ENCODE measurements at places on chromosomes 2 and 18.

DNA sequence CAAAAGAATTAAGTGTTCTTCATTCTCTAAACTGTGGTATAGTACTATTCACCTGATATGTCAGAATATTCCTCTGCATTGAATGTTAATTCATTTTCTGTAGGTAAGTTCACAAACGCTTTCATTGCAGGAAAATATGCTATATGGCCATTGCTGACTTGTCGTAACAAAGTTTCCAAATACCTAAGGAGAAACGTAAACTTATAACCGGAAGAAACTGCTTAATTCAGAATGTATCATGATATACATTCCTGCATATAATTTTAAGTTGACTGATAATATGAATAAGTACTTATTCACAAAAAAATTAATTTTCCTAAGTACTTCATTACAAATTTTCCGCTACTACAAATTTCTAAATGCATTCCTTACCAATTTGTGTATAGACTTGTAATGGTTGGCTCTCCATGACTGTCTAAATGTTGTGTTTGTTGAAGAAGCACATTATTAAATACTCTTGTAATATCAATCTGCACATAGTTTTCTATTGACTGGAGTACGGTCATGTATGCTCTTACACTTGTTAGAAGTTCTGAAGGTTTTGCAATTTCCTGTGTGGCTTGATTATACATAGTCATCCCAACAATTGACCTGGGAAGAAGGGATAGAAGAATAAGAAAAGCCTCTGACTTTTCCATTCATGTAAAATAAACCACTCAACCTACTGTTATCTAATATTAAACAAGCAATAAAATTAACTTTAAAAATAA, 85.4 kb downstream of the NCKAP1 start:
- DNase-seq = no peak

GRCh38 chr2:115036818-115037217, 594.4 kb downstream of the DPP10 start:
- no peak for DNase-seq

DNA sequence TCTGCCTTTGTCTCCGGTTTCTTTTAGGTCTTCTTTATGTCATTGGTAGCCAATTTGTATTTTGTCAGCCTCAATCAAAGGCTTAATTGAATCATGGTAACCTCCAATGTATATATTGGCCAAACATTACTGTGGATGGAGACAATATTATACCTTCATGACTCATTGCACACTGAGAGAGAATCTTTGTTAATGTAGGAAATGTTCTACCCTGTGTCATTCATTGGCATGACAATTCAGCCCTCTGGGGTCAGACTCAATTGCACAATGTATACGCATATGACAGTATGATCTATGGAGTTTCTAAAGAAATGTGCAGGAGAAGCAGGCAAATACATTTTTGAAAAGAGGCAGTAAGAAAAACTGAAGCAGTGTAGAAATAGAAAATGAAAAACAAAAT, 162.6 kb downstream of the PDE11A start:
- no peak for DNase-seq

DNA sequence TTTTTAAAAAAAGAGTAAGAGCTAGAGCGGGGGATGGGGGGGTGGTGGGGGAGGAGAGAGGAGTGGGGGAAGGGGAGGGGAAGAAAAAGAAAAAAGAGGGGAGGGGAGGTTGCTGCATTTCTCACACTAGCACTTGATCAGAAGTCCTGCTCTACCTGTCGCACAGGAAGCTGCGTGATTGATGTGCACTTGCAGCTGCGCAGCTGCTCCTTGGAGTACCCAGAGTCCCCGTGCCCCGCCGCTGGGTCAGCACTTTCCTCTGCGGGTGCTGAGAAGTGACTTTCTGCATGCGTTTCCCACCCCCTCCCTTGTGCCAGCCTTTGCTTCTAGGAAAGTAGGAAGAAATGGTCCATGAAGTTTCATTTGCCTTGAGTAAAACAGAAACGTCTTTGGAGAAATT, 297.3 kb downstream of the ETAA1 start:
- DNase-seq = no peak

DNA sequence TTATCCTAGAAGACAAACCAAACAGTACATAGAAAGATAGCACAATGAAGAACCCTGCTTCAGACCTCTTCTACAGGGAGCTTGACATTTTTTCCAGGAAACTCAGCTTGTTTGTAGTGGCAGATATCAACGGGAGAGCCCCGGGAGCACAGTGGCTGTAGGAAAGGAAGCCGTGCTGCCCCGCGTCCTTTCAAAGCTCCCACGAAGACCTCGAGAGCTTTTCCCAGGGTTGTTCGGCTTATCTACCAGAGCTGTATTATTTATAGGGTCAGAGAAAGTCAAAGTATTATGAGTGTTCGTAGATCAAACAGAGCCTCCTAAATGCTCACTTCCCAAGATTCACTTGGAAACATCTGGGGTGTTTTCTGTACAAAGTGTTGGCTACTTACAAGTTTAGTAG, 167.1 kb upstream of the COPS8 start:
- DNase-seq = no peak

DNA sequence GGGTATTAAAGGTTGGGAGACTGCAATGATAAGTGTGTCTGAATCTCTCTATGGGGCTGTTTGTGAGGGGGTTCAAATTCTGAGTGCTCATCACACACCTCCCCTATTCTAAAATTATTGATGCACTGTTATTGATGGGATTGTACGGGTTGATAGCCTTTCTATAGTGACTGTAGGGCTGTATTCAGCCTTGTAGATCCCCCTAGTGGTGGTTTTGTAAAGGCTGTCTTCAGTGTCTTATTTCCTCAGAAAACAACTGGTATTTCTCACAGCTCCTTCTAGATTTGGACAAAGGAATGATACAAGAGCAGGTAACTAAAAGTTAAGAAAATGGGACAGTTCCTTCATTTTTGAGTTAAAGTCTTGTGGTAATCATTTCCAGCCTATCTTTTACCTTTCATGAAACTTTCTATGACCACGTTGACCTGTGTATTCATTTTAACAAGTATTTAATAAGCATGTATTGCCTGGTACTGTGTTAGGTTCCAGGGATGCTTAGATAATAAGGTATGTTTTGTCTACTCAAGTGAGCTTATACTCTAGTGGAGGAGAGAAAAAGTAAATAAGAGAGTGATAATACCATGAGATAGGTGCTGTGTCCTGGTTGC, 21.2 kb downstream of the SMAD4 start:
- no peak for DNase-seq

DNA sequence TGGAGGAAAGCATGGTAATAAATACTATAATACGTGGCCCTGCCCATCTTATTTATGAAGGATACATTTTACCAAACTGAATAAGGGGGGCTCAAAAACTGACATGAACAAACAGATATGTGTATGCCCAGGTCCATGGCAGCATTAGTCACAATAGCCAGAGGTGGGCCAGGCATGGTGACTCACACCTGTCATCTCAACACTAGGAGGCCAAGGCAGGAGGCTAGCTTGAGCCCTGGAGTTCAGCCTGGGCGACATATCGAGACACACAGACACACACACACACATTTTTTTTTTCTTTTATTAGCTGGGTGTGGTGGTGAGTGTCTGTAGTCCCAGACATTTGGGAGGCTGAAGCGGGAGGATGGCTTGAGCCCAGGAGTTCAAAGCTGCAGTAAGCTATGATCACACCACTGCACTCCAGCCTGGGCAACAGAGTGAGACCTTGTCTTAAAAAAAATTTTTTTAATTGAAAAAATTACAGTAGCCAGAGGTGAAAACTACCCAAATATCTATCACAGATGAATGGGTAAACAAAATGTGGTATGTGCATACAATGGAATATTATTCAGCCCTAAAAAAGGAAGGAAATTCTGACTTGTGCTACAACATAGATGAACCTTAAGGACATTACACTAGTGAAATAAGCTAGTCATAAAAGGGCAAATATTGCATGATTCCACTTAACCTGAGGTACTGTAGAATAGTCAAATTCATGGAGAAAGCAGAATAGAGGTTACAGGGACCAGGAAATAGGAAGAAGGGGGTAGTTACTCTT, 8.0 kb downstream of the ATP8B1 start:
- no peak for DNase-seq

DNA sequence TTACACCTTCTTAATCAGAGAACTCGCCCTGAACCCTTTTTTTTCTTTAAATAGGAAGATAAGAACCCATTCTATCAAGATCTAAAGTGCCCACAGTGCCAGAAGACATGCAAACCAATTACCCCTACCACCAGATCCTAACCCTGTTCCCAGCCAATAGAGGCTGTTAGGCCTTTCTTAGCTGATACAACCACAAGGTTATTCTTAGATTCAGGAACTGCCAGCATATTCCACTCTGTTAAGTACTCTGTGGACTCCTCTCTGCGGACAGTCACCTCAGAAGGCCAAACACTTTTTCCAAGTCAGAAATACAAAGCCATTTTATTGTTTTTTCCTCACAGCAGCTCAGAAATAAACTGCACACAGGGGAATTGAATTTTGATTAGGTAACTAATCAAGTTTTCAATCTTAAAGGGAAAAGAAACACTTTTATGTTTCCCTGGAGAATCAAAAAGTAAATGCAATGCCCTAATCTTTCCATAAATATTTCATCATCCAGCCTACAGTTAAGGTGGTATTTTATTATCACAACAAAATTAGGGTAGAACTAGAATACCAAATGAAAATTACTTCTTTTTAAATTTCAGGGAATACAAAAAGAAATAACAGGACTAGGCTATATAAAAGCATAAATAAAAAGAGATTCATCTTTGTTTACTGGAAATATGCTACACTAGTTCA, 111.4 kb downstream of the NBAS start:
- no peak for DNase-seq

DNA sequence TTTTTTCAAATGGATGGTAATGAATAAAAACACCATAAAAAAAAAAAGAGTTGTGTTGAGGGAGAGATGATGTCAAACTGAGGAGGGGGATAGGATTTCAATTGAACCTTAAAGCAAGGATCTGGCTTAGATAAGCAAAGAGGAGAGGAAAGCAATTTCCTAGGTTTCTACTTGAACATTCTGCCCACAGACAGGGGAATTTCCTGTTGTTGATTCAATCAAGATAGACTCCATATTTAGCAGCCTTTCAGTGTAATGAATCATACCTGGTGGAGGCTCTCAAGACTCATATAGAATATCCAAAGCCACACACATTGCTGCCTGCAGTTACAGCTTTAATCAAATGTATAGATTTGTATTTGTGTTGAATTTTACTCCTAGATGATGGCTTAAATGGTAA, 294.4 kb upstream of the PIK3C3 start:
- no peak for DNase-seq

DNA sequence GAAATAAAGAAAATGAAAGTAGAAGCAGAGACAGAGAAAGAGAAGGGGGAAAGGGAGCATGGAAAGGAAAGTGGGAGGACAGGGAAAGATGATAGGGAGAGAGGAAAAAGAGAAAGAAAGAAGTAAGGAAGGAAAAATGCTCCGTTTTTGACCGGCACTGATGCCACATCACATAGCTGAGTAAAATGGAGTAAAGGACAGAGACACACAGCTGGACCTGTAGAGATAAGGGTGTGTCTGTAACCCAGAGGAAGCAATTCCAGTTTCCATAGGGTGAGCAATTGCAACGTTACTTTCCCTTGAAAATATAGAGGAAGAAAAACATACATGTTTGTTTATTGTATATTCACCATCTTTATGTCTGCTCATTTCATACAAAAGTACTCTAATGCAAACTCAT, 1866.9 kb upstream of the PIK3C3 start:
- DNase-seq = no peak

DNA sequence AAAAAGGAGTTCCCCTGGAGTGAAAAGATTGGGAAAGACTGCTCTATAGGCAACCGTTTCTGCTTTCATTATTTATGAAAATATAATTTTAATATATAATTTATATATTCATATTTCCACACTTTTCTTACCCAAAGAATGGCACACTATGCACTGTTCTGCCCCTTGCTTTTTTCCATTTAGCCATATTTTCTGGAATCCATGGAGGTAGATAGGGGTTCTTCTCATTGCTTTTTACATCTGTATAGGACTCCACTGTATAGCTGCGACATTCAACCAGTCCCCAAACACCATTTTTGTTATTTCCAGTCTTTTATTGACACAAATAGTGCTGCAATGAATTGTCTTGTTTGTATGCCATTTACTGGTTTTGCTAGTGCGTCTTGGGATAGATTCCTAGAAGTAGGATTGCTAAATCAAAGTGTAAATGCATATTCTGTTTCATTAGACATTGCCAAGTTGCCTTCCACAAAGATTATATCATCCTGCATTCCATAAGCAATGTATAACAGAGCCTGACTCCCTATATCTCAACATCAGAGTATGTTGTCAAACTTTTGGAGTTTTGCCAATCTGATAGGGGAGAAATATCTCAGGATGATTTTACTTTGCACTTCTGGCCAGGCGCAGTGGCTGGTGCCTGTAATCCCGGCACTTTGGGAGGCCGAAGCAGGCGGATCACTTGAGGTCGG, 26.6 kb upstream of the TCF7L1 start:
- DNase-seq = peak; percentile 51

GRCh38 chr2:29502460-29502911, 387.3 kb downstream of the CLIP4 start:
- no peak for DNase-seq

GRCh38 chr2:224584785-224585210, 365 bp downstream of the CUL3 start:
- DNase-seq = no peak

GRCh38 chr2:105379741-105380186, 19.1 kb downstream of the FHL2 start:
- DNase-seq = no peak

DNA sequence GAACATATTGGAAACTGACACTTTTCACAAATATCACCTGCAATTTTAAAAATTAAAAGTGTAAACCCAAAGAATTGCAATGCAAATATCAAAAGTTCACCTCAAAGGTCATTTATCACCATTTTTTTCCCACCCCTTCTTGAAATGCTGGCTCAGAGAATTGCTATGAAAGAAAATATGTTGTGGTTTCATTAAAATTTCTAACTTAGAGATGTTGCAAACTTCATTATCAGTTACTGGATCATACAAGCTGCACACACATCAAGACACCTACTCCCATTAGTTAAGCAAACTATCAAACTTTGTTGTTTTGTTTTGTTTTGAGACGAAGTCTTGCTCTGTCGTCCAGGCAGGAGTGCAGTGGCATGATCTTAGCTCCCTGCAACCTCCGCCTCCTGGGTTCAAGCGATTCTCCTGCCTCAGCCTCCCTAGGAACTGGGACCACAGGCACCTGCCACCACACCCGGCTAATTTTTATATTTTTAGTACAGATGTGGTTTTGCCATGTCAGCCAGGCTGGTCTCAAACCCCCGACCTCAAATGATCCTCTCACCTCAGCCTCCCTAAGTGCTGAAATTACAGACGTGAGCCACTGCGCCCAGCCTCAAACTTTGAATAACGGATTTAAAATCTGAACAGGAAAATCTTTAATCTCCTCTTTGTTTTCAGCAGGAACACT, 37.0 kb downstream of the STK39 start:
- DNase-seq = no peak

DNA sequence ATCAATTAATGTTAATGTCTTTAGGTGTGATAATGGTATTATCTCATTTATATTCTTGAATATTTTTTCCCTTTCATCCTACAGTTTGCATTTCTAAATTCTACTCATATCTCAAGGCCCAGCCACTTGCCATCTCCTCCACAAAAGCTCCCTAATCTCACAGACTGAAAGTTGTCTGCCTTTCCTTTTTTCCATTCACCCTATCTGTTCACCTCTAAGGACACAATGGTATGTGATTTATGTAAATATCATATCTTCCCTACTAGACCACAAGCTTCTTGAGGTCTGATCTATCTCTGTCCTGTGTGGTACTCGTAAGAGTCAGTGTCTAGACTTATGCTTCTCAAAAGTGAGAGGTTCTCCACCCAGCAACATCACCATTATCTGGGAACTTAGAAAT, 3.9 kb upstream of the SPC25 start:
- DNase-seq = no peak

GRCh38 chr2:224520064-224520463, 65.1 kb downstream of the CUL3 start:
- peak; percentile 45 for DNase-seq
